Kidney tubule cell (primary cell): ENCODE measurements at places on chromosomes 5 and 9.

- DNase-seq = no peak
These were observed 117.0 kb upstream of the BOD1 start for GRCh38 chr5:173733425-173733824.

DNA sequence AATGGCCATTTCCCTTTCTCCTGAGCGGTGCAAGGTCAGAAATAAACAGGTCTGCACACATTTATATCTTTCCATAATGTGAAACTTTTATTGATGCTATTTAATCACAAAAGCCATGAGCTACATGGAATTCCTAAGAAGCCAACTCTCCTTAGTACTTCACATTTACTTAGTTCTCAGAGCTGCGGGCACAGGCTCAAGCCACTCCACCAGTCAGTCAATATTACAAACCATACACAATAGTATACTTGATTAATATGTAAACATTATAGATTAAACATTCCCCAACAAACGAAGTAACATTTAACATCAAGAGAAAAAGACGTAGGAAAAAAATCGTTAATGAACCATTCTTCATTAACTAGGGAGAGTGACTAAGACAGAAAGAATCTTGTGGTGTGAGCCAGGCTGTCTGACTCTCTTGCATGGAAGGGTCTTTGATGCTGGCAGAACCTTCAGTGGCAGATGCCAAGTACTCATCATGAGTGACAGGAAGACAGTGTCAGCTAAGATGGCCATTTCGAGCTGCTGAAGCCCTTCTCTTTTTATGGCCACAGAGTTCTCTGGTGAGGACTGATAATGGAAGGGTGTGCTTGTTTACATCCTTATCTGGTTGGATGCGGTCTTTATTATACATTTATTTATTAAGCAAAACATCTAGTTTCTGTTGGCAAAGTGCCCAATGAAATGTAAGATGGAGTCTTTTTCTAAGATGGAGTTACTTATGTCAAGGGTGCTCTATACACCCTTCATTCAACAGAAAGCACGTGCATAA, 115.5 kb upstream of the TUT7 start:
- DNase-seq = peak; percentile 79

GRCh38 chr5:5481633-5482032, 59.2 kb downstream of the ICE1 start:
- DNase-seq = no peak

DNA sequence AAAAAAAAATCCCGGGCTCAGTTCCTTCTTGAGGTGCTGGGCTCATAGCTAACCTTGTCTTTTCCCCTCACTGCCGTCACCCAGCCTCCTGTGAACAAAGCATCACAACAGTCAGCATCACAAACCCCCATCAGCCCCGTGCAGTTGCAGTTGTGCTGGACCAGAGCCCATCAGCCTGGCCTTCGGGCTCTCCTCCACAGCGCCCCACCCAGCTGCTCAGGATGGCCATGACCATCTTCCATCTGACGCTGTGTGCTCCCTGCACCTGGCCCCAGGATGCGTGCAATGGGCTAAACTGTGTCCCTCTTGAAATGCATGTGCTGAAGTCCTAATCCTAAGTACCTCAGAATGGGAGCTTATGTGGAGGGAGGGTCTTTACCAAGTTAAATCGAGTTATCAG, 48.1 kb downstream of the NSUN2 start:
- DNase-seq = no peak

DNA sequence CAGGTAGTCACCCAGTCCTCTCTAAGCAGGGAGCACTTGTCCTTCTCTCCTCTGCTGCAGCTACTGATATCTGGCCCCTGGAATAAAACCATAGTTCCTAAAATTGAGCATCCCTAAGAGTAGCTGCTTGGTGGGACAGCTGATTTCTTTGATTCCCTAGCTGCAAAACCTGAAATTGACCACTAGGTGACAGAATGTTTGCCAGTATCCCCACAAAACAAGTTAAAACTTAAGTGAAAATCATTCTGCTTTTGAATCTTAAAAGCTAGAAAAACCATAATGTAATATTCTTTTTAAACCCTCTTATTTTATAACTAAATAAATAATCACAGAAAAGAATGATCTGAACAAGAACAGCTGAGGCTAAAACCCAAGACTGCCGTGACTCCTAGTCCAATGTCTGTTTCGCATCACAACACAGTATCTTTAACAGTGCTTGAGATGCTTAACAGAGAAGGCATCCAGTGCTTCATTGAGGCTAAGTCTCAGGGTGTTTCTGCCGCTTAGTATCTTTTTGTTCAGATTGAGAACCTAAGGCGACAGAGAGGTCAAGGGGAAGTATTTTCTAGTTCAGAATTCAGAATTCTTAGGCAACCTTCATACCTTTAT, 24.4 kb upstream of the TAL2 start:
- DNase-seq = no peak

DNA sequence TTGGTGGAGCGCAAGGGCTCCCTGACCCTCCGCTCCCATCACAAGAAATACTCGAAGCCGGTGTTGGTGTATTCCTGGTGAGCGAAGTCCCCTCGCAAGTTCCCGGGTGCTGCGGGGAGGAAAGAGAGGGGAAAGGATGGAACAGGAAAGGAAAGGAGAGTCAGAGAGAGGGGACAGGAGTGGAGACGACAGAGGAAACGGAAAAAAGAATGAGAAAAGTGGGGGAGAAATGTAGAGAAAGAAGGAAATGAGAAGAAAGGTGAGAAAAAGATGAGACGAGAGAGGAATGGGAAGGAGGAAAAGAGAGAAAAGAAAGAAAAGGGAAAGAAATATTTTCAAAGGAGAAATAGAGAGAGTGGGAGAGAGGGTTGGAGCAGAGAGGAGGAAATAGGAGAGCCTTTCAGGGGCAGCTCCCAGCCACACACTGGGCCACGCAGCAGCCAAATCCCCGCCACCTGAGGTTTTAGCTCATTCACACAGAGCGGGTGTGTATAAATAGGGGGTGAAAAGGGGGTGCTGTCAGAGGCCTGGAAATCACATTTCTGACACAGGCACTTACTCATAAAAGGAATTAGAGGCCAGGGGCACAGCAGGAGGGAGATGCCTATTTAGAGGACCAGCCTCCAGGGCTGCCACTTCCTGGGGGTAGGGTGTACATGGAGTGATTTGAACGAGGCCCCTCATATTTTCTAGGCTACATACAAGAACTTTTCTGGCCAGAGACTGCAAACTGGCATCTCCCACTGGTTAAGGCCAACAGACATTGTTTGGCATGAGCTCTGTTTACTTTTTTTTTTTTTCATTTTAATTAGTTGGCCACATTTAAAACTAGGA, 555 bp downstream of the CFAP95 start:
- DNase-seq = no peak

- no peak for DNase-seq
These were observed 133.3 kb upstream of the RAD23B start for GRCh38 chr9:107149756-107150155.
